ENCODE measurements at places on chromosomes 1 and 21.

DNA sequence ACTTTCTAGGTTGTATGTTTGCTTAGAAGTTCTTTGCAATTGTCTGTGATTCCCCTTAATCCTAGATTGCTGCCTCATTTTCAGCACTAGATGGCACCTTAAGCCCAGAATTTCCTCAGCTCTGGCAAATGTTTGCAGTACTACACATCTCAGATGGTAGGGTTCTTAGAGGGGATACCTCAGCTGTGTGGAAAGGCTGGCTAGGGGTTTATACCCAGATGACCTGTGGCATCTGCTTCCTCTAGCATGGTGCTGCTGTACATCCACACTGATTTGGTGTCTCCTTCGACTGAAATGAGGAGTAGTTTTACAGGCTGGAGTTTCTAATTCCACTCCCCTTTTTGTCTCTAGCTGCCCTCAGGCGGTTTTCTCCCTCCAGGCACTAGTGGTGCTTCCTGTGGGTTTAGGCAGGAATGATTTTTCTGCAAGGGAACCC, 23.5 kb downstream of the ASB17 start:
- no peak for DNase-seq

GRCh38 chr1:48040154-48040553, 43.0 kb upstream of the TRABD2B start:
- DNase-seq, result no peak

DNA sequence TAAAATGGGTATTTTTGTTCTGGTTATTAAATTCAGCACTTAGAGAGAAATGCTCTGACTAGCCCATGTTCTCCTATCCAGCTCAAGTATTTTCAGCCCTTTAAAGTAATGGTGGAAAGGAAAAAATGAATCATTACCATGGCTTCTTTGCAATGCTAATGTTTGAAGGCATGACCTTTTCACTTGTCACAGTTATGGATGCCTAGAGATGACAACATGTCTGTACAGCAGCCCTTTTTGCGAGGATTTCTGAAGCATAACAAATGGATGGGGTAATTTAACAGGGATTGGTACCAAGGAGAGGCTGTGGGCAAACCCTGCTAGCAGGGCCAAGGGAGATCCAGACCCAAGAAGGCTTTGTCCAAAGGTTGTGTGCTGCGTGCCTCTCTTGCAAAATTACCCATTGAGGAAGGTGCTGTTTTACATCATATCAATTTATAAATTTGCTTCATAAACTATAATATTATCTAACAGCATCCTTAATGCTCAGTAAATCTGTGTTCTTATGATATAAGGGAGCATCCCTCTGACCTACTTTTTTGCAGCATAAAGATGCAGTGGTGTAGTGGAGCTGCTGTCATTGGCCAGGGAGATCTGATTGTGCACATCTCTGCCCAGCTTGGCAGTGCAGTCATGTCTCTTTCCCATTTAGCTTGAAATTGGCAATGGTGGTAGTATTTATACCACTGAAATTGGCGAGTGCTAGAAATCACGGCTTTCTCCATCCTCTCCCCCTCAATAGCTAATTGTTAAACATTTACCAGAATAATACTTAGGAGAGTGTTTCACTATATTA, 327.1 kb downstream of the PCP4 start:
- DNase-seq, result no peak

- no peak for DNase-seq
Measured at GRCh38 chr1:246178717-246179311, 328.3 kb downstream of the SMYD3 start.

DNA sequence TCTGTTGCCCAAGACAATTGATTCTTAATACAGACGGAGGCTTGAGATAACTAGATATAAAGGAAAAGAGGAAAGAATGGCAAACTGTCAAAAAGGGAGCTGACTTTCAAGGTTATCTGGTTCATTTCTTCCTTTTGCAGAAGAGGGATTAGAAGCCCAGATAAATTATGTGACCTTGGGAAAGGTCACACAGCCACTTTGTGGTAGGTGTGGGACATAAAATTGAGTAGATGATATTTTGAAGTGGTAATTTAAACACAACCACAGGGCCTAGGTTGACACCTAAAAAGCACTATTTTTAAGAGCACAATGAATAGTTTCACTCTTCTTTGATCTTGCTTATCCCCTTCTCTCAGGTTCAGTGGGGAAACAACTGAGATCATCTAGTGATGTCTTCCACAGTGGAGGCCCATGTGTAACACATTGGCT, 16.9 kb upstream of the KIAA0040 start:
- no peak for DNase-seq

DNA sequence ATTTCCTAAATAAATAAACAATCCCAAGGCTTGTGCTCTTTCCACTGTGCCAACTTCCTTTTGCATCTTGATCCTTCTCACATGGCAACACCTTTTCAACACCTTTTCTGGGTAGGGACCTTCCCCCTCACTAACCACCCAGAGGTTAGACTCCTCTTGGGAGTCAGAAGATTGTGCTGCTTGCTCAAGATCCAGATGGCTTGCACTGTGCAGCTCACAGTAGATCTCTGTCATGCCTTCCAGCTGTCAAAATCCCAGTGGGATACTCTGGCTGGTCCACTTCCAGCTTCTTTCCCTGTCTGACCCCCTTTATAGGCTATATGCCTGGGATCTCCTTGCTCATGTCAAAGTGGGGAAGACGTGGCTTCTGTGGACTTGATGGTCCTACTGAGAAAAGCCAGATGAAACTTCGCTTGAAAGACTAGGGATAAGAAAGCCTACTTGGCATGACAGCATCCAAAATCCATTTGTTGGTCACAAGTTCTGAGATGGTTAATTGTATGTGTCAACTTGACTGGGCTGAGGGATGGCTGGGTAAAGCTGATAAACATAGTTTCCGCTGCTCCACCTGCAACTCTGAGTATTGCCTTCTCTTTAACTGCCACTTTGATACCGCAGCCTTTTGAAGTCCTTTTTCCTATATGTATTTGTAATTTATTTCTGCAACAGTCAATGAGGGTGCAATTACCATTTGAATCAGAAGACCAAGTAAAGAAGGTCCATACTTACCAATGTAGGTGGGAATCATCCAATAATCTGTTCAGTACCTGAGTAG, 74.5 kb downstream of the S1PR1 start:
- DNase-seq, result no peak

GRCh38 chr1:55418208-55419000, 203.2 kb upstream of the USP24 start:
- DNase-seq, result no peak

- no peak for DNase-seq
Measured at GRCh38 chr1:183544598-183545297, 45.5 kb downstream of the NCF2 start.

DNA sequence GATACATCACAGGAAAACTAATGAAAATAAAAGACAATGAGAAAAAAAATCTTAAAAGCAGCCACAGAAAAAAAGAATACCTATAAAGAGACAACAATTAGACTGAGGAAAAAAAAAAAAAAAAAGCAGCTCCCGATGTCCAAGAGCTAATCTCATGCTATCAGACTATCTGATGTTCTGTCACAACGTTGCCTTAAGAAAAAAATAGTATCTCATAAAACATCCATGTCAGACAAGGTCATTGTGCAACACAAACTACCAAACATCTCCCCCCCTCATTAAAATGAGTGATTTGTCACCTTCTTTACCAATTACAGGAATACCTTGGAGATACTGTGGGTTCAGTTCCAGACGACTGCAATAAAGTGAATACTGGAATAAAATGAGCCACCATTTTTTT, 68.9 kb downstream of the ZNF644 start:
- no peak for DNase-seq

GRCh38 chr1:8947127-8947691, 1.5 kb downstream of the CA6 start:
- no peak for DNase-seq

GRCh38 chr1:119958223-119958622, 61.9 kb upstream of the ADAM30 start:
- no peak for DNase-seq

DNA sequence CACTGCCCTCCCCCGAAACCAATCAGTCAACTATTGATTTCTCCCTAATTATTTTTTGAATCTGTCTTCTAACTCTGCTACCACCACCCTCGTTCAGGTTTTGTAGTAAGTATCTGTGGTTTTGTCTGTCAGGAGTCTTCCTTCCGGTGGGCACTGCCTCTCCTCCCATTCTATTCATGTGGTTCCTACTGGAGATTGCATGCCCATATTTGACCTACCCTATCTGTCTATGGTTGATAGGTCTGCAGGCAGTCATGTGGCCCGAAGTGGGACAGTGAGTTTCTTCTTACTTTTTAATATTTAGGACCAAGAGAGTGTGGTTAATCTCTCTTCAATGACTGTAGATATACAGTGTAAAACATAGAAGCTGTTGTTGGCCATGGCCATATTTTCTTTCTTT, 17.8 kb upstream of the MAST2 start:
- no peak for DNase-seq

Measured in ascending aorta (tissue), 2 donors.